ENCODE measurements at places on chromosomes 16 and 17.

- no peak for DNase-seq
Observed at GRCh38 chr16:49452108-49452507, 78.5 kb downstream of the C16orf78 start.

DNA sequence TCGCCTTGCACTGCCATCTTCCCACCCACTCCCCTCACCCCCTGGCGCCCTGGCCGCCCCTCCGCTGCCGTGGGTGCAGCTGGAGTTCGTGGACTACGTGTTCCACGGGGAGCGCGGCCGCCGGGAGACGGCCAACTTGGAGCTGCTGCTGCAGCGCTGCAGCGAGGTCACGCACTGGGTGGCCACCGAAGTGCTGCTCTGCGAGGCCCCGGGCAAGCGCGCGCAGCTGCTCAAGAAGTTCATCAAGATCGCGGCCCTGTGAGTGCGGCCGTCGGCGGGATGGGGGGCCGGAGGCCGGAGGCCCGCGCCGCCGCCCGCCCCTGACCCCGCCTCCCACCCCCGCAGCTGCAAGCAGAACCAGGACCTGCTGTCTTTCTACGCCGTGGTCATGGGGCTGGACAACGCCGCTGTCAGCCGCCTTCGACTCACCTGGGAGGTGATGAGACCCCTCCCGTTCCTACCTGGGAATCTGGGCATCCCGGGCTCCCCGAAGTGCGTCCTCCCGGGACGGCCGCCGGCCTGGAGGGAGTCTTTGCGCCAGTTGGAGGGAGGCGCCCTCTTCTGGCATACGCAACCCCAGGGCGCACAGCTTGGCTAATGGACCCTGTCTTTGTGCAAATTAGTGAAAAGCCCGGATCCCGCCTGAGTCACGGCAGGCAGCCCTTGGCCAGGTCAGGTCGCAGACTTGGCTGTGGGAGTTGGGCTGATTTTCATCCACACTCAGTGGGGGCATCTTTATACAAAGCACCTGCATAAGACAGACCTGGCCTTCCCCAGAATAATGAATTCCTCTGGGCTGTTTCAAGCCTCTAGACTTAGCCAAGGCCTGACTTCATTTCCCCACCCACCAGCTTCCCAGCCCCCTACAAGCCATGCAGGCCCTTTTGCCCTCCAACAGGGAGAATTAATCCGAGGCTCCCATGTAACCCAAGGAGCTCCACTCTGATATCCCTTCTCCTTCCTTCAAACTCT, 14.3 kb downstream of the RAPGEFL1 start:
- DNase-seq: no peak

DNA sequence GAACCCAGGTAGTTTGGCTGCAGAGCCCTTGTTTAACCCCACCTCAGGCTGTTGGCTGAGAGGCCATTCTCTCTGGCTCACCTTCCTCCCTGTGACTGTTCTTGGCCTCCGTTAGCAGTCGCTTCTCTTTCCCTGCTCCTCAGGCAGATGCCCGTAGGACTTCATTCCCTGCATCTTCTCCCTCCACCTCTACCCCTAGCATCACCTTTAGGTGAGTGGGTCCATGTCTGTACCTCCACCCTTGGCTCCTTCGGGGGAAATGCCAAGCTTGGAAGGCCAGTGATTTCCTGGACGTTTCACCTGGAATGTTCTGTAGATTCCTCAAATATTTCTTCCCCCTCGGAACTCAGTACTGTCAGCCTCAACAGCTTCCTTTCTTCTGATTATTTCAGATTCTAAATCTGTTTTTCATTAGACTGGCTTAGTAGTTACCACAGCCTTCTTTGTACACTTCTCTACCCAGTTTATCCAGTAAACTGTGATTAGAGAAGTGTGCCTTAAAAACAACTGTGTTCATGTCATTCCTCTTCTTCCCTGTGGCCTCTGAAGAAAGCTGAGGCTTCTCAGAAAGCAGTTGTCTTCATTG, 227.9 kb downstream of the MSI2 start:
- DNase-seq: no peak

DNA sequence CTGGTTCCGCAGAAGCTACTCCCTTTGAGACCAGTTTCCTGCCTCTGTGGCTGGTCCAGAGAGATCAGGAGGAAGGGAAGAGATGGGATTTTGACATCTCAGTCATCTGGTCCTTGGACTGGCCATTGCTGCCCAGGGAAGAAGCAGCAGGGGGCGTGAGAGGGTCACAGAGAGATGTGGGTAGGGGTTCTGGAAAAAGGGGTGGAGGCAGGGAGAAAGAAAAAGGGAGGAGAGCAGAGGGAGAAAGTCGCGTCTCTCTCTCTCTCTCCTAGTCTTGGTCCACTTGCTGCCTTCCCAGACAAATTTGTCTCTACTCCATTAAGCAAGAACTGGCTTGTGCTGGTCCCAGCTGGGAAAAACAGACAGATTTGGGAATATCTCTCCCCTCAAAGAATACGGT, 4.4 kb downstream of the SHBG start:
- DNase-seq: no peak

DNA sequence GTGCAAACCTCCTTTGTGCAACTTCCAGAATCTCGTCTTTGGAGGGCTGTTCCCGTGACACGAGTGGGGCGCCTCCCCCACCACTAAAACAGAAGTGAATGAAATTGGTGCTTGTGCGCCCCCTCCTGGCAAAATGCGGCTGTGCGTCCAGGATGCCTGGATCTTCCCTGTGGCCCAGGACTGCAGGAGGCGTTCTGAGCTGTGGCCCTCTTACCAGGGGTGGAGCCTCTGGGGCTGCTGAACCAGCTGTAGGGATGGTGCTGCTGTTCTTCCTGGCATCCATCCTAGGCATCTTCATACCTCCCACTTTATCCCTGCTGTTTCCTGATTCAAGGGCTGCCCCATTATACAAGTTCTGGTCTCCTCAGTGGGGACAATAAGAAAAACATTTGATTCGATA, 18.5 kb upstream of the NAGLU start:
- DNase-seq: no peak

DNA sequence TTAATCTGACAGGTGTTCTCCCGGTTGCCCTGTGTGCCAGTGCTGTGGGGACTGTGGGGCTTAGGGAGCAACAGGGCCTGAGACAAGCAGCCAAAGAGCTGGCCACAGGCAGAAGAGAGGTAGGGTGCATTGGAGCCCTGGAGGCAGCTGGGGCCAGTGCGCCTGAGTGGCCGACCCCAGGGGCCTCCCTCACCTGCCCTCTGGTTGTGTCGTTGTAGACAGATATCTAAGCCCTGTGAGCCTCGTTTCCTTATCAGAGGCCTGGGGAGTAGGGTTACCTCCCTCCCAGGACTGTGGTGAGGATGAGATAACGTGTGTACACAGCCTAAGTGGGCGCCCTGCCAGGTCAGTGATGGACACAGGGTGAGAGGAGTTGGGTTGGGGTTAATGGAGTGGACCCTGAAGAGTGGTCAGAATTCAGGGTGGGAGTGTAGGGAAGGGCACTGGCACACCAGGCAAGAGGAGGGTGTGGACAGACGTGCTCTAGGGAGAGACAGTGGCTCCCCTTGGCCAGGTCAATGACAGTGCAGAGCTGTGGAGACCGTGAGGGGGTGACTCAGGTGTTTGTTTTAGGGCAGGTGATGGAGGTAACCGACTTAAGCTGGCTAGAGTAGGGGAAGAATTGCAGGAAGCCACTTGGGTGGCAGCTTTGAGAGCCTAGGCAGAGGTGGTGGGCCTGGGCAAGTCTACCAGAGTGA, 3.4 kb downstream of the NARF start:
- DNase-seq: no peak

DNA sequence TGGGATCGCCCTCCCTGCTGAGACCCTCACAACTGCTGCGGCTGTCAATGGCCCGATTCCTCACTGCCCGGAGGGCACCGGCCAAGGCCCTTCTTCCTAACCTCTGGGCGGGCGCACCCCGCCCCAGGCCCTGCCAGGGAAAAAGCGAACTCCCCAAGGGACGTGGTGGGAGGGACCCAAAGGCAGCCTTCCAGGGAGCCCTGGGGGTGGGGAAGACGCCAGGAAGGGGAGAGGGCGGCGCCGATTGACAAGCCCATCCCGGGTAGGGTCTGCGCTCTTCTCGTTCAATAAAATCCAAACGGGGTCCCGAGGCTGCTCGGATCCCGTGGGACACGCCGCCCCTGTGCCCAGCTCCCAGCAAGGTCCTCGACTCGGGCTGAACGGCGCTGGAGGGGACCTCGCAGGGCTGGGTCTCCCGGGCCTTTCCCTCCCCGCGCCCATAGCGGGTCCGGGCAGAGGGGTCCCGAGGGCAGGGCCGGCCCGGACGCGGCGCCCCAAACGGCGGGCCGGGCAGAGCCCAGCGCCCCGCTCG, 416 bp downstream of the KIFC3 start:
- no peak for DNase-seq

DNA sequence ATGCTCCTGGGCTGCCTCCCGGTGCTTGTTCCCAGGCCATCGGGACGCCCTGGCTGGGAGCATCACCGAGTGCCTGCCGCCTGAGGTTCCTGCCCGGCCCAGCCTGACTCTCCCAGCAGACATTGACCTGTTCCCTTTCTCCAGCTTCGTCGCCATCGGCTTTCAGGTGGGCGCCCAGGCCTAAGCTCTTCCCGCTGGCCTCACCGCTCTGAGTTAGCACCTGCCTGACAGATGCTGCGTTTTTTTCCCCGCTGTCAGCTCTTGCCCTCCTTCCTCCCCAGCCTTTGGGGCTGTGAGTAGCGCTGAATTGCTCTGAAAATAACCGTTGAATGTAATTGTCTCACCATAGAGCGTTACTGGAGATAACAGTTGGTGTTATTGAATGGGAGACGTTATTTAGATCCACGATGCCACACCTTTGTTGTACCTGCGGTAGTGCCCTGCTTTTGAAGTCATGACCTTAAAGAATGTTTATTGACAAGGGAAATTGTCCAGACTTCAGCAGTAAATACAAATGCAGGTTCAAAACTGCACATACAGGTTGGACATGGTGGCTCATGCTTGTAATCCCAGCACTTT, 21.3 kb upstream of the SMIM5 start:
- DNase-seq: no peak

- DNase-seq: no peak
Observed at GRCh38 chr17:45227926-45228762, 6.5 kb downstream of the FMNL1 start.

All from cerebellar nuclear complex (tissue), 1 donor.